ENCODE measurements at places on chromosomes 2 and 18.

- peak; percentile 69 for DNase-seq
Observed at GRCh38 chr2:216315802-216316603, 56.3 kb downstream of the MARCHF4 start.

GRCh38 chr2:186751790-186752189, 57.9 kb downstream of the FAM171B start:
- no peak for DNase-seq

- DNase-seq, result peak; percentile 59
Observed at GRCh38 chr2:210577263-210578071, 21.1 kb downstream of the CPS1 start.

DNA sequence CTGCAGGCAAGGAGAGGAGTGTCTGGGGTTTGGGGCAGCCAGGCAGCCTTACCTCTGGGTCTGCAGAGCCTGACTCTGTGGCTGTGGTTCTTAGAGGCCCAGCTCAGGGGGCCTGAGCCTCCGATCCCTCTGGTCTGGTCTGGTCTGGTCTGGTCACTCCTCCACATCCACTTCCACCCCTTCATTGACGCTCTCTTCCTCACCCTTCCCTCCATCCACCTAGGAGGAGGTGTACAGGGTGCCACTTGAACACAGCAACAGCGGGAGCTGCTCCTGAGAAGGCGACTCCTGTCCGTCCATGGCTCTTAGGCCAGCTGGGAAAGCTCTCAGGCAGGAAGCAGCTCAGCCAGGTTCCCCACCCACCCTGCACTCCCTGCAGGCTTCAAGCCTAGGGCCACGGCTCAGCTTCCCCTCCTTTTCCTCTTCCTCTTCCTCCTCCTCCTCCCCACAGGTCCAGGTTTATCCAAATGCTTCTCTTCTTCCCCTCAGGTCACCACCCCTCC, 16.9 kb downstream of the GPR55 start:
- DNase-seq, result no peak

- no peak for DNase-seq
Observed at GRCh38 chr2:217090024-217090473, 230.2 kb upstream of the TNP1 start.

DNA sequence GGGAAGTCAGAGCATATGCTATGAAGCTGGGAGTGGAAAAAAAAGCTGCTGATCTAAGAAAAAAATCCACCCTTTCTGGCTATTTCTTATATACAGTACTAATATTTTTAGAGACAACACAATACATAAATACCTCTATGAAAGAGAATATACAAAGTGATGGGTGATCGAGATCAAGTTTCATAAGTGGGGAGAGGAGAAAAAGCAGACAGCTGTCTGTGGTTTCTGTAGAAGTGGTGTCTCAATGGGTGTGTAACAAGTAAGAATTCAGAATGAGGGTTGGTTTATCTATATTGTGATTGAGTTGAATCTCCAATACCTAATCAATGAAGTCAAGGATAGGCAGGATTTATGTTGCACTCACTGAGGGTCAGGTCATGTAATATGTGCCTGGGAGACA, 191.0 kb downstream of the HNMT start:
- DNase-seq, result no peak

GRCh38 chr2:4368907-4369306, 665.5 kb downstream of the DCDC2C start:
- no peak for DNase-seq

DNA sequence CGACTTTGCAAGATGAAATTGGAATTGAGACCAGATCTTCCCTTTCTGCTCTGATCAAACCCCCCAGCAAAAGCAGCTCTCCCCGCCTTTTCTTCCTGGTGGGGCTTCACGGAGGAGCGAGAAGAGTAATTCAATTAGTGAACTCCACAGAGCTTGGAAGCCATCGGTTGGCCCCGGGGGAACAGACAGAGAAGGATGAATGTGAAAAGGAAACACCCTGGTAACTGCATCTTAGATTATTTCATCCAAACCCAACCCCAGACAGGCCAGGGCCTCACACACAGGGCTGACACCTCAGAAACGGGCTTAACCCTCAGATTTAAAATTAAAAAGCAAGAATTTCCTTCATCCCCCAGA, 18.3 kb downstream of the SMAD7 start:
- DNase-seq, result no peak

- DNase-seq, result peak; percentile 2
Observed at GRCh38 chr18:33467531-33467930, 27.0 kb upstream of the CCDC178 start.

- peak; percentile 9 for DNase-seq
Observed at GRCh38 chr18:57585421-57585820, 1.1 kb downstream of the FECH start.

DNA sequence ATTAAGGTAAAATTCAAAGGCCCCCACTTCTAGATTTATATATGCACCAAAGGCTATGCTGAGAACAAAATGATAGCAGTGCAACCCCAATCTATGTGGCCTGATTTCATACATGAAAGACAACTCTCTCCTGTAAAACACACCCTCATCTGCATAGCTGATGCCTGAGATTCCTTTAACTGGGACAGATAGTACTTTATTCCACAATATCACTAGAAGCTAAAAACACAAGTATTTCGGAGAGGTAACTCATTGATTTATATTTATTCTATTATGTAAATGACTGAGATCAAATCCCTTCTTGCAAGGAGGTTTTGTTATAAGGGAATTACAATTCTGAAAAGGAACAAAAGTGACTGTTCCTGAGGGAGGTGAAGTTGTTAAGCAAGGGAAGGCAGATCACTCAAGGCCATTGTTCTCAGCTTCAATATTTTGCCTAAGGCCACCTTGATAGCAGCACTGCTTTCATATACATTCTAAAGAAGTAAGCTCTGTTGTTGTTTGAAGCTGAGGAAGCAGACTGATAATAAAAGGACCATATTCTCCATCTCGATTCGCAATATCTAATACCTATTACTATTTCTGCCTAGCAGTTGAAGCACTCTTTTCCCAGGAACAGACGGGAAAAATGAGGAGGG, 471.0 kb upstream of the CDH7 start:
- DNase-seq, result no peak

GRCh38 chr18:72206814-72207213, 337.3 kb downstream of the CBLN2 start:
- DNase-seq, result no peak

- DNase-seq, result no peak
Observed at GRCh38 chr2:240637116-240637900, 12.0 kb downstream of the GPR35 start.

DNA sequence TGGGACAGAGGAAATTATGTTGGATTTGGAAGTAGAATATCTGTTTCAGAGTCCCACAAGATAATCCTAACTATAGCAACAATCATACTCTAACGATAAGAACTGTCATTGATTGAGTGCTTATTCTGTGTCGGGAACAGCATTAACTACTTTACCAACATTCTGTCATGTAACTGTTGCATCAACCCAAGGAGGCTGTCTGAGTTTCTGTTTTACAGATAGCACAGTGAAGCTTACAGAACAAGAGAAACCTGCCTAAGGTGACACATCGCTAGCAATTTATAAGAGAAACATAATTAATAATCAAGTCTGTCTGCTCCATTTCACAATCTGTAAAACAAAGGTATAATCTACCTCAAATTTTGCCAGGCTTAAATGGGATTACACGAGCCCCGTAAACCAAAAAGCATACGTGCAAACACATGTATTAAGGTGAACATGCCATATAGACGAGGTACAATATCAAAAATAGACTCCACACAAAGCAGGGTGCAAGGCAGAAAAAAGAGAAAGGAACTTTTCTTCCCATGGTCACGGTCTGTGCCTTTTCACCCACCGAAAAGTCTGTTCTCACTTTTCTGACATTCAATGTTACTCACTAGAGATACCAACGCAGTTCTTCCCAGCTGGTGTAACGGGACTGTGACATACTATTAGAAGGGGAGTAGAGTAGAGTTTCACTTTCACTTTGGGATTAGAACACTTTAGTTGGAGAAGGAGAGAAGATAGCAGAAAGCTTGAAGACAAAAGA, 37.2 kb upstream of the SLC8A1 start:
- peak; percentile 58 for DNase-seq

- no peak for DNase-seq
Observed at GRCh38 chr2:219630770-219631405, 3.5 kb downstream of the SLC4A3 start.

DNA sequence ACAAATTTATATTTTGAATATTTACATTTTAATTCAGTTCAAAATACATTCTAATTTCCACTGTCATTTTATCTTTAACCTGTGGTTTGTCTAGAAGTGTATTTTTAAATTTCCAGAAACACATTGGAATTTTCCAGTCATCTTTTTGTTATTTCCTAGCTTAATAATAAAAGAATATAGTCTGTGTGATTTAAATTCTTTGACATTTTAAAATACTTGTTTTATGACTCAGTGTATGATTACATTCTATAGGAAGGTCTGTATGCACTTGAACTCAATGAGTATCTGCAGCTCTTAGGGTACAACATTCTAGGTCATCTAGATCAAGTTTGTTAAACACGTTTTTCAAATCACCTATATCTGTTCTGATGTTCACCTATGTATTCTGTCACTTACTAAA, 88.3 kb upstream of the MBOAT2 start:
- no peak for DNase-seq

DNA sequence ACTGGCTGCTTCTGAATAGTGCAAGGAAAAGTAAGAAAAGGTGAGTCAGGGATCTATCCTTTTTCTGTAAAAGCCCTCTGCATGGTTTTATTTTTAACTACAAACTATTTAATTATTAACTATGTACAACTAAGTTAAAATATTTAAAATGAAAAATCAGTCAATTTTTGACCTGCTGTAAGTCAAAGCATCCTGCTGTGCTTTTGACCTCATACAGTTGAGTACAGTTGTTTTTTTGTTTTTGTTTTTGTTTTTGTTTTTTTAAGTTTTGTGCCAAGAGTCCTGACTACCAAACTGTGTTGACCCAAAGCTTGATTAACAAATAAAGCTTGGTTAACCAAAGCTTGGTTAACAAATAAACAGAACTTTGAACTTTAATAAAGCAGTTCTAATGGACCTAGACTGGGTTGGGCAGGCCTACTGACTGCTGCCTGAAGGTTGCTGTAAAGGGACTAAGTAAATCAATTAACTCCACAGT, at the start of gene ACMSD:
Gene ACMSD (plus strand): TSS at position 474 of the 478 bp plus-strand sequence. CDS start 67 bp downstream, outside the sequence.
- DNase-seq, result no peak

DNA sequence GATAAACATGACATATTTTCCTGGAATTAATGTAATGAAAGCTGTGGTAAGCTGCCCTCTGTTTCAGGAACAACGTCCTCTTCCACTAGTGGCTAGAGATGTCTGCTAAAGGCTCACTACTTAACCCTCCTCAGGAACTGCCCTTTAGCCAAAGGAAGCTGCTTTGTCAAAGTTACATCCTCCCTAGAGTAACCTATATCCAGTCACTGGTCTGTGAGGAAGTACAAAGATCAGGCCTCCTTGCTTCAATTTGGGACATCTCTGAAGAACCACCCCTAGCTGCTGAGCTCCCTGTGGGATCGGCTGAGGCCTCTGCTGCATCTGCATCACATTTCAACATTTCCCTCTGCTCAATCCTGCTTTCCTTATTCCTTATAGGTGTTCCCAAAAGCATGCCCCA, 107.8 kb downstream of the PRELID3A start:
- no peak for DNase-seq

- DNase-seq, result no peak
Observed at GRCh38 chr2:136125236-136125635, 7.3 kb upstream of the CXCR4 start.

- DNase-seq, result no peak
Observed at GRCh38 chr2:3113122-3113521, 264.5 kb downstream of the EIPR1 start.
